Activated naive CD4-positive, alpha-beta T cell treated with anti-CD3 and anti-CD28 coated beads for 36 hours (primary cell): ENCODE measurements at places on chromosomes 3 and 15.
A peak's percentile ranks its signal among the peaks of the same experiment; 100 is the strongest.

DNA sequence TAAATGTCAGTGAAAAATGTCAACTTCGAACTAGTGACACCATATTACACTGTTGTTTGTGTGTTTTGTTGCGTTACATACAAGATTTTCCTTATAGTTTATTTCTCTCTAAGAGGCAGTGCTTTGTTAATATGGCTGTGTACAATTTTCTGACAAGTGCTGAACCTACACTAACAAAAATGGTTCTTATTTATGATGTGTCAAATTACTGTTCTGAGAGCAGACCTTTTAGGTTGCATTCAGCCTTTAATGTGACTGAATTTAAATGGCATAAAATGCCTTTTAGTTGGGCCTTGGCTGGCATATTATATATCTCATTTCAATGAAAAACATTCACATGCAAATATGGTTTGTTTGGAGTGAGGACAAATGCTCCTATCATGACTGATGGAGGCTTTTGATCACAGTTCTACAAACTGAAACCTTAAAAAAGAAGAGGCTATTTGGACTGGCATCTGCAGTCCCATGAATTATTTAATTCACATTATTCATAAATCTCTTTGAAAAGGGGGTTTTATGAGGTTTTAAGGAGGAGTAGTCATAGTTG is 750.6 kb downstream of the CADM2 start:
- DNase-seq: no peak

- DNase-seq: peak; percentile 82
Measured at GRCh38 chr15:92810418-92811138, 89.5 kb upstream of the CHD2 start.

DNA sequence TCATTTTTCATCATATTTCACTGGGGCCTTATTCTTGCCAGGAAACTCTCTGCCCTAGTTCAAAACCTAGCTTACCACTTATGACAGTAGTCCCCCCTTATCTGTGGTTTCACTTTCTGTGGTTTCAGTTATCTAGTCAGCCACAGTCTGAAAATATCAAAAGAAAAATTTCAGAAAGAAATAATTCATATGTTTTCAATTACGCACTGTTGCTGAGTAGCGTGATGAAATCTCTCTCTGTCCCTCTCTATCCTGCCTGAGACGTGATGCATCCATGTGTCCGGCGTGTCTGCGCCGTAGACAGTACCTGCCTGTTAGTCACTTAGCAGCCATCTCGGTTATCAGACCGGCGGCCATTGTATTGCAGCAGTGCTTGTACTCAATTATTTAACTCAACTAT is 369.9 kb upstream of the MCTP2 start:
- no peak for DNase-seq

DNA sequence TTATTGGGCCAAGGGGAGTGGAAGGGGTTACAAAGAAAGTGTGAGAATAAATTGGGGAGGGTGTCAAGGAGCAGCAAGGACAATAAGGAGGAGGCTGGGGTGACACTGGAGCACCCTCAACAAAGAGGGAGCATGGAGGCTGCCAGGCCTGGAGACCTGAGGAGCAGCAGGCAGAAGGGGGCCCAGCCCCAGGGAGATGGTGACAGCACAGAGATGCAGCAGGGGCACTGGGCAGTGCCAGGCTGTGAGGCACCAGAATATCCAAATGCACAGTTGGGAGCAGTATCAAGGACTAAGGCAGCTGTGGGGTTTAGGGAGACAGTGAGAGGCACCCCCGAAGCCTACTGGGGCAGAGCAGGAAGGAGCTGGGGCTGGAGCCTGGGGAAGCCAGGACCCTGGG is 19.4 kb upstream of the ALAS1 start:
- DNase-seq: no peak

GRCh38 chr3:157360044-157360443 is 76.6 kb upstream of the PTX3 start:
- DNase-seq: no peak

- DNase-seq: peak; percentile 21
Measured at GRCh38 chr15:73560501-73561117, 72.6 kb downstream of the NPTN start.

- no peak for DNase-seq
Measured at GRCh38 chr3:108474581-108474980, 35.8 kb downstream of the MYH15 start.

- DNase-seq: no peak
Measured at GRCh38 chr3:13276438-13277195, 143.5 kb downstream of the NUP210 start.

- DNase-seq: no peak
Measured at GRCh38 chr15:40251486-40252140, 12.8 kb downstream of the PAK6 start.

- DNase-seq: no peak
Measured at GRCh38 chr3:195690951-195691350, 29.8 kb upstream of the MUC20 start.

GRCh38 chr15:92958105-92958504 is 58.0 kb downstream of the CHD2 start:
- peak; percentile 80 for DNase-seq

DNA sequence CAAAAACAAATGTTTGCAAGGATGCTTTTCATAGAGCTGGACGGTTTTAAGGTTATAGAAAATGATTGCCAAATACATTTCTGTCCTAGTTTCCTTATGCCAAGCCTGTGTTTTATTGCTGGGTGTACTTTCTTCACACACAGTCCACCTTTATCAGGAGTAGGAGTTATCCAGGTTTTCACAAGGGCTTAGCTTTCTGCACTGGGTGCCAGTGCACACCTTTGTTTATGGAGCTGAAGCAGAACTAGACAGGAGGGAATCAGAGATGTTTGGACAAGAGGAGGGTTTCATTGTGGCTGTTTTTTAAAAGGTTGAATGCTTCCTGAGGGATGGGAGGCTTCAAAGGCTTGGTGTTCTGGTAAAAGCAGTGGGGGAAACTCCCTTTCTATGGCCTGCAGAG is 29.5 kb upstream of the FAM3D start:
- DNase-seq: no peak

DNA sequence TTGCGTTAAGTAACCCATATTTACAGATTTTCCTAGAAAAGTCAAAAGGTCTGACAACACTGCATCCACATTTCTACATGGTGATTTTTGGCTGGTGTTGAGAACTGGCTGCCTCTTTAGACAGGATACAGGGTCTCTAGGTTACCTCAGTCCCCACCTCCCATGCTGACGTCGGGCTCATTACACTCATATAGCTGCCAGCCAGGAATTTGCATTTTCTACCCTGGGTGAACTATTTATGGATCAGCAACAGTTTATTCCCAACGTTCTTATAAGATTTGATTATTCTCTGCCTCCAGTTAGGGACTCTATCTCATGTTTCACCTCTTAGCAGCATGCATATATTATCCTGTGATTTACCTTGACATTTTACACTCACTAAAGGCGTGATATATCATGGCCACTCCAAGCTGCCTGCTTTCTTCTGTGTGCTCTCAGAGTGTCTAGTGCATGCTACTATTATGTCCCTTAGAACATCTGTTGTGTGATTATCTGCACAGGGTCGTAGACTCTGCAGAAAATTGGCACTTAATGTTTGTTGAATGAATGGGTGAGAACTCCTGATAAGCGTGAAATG is 49.0 kb downstream of the CLDN11 start:
- DNase-seq: no peak

DNA sequence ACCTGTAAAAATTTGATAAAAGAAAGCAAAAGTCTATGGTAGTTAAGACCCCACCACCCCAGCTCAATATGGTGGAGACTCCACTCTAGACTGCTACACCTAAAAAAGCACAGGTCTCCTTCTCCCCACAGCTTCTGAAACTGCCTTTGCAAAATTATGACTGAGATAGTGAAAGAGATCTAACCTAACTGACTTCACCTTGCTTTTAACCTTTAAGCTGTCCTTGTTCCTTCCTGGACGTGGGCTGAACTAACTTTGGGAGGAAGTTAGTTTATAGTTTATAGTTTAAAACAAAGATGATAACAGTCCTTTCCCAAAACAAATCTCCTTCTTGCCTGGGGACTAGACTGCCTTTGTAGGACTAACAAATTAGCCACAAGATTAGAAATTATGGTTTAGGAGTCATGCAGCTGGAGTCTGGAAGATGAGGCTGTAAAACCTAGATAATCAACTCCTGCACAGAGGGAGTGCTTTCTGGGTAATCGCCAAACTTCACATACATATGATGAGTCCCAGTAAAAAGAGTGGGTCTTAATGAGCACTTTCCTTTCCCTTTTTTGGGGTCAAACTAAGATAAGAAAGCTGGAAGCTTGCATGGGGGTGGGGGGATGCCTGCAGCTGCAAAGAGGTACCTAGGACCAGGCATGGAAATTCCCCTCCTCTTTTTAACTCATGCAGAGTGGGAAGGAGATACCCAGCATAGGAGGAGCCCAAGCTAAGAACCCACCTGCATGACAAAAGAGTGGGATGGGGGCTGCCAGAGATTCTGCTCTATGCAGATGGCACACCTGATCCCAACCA is 17.5 kb downstream of the CCR8 start:
- peak; percentile 20 for DNase-seq

DNA sequence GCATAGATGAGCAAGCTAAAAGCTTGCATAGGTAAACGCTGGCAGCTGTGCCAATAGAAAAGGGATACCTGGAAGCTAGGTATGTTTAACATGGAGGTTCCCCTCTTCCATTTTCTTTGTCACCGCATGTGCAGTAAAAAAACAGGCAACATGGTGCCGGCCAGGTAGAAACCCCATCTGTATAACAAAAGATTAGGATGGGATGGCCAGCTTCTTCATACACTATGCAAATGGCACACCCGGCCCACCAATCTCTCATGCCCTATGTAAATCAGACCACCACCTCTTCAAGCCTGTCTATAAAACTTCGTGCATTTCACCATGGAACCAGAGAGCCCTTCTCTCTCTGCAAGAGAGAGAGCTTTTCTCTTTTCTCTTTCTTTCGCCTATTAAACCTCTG is 224.3 kb upstream of the P2RY1 start:
- no peak for DNase-seq

DNA sequence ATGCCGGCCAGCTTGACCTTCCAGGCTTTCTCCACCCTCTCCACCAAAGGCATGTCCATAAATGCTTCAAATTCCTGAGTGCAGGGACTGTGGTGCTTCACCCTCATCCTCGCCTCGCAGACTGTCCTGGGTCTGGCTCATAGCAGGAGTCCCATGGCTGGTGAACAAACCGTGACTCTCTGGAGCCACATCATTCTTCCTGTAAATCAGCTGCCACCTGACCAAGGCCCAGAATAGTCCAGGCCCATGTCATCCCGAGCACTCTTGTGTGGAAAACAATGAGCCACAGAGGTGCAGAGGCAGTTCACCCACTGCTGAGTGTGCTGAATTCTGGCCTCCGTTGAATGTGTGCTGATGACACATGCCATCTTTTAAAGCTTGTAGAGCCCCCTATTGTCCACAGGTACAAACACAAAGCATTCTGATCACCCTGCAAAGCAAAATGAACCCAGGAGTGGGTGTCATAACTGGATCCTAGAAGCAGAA is 68.6 kb downstream of the ABHD5 start:
- DNase-seq: peak; percentile 17

GRCh38 chr3:108548304-108548703 is 37.9 kb upstream of the MYH15 start:
- DNase-seq: no peak

- no peak for DNase-seq
Measured at GRCh38 chr3:167467848-167468611, 5.8 kb downstream of the SERPINI2 start.

DNA sequence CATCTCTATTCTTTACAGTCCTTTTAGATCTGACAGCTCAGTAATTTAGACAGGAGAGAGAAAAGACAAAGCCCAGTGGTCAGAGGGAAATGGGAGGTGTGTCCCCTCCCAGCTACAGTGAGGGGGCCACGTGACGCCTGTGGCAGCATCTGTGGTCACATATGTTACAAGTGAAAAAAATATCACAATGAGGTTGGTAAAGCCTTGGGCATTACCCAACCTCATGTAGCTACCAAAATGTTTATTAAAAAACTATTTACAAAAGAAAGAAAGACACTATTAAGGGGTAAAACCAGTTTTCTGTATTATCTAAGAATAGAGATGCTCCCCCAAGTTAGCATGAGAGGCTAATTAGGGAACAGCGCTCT is 42.9 kb upstream of the PLCL2 start:
- peak; percentile 44 for DNase-seq

DNA sequence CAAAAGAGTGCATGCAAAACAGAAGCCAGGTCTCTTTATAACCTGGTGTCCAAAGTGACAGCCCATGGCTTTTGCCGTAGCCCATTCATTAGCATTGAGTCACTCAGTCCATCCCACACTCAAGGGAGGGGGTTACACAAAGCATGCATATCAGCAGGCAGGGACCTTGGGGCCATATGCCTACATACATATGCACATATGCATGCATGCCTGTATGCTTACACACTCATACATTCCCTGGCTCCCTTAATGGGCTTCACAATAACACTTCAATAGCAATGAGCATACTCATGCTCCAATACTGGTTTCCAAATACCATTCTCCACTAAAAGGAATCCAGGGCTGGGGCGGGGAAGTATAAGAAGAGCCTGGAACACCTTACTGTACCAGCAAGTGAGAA is 22.0 kb downstream of the TRPM1 start:
- DNase-seq: no peak

- no peak for DNase-seq
Measured at GRCh38 chr15:67199391-67199790, 55.1 kb downstream of the AAGAB start.

DNA sequence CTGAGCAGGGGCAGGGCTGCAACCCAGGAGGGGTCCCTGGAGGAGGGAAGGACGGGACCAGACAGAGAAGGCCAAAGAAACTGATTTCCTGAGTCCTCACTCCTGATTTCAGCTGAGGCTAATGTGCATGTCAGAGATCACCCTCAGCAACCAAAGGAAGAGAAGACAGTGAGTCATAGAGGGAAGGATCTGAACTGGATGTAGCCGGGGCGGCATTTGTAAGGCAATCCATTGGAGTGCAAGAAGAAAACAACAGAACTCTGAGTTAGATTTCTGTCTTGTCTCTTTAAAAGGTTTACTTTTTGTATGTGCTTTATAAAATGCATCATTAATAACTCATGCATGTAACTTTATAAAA is 105.3 kb upstream of the AGBL1 start:
- no peak for DNase-seq

DNA sequence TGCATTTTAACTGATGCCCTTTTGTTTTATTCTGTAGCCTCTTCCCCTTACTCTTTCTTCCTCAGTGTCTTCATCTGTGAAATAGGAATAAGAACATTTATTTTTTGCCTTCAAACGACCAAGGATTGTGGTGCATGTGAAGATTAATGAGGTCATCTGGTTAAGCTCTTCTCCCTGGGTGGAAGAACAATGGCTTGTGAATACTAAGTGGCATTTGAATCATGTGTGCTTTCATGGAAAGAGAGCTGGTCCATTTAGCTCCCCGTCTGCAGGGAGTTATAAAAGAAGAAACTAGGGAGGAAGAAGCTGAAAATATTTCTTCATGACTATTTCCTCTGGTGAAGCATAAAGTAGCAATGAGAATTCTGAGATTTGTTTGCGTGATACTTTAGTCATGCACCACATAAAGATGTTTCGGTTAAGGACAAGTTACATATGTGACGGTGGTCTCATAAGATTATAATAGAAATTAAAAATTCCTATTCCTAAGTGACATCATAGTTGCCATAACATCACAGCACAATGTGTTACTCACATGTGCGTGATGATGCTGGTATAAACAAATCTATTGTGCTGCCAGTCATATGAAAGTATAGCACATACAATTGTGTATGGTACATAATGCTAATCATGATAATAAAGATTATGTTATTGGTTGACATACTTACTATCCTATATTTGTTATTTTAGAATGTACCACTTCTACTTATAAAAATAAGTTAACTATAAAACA is 374.3 kb downstream of the RBMS3 start:
- DNase-seq: no peak

GRCh38 chr15:37087131-37087588 is 13.2 kb downstream of the MEIS2 start:
- no peak for DNase-seq

GRCh38 chr3:166522017-166522416 is 684.8 kb upstream of the BCHE start:
- no peak for DNase-seq
